ENCODE measurements at places on chromosomes 2 and 18.

DNA sequence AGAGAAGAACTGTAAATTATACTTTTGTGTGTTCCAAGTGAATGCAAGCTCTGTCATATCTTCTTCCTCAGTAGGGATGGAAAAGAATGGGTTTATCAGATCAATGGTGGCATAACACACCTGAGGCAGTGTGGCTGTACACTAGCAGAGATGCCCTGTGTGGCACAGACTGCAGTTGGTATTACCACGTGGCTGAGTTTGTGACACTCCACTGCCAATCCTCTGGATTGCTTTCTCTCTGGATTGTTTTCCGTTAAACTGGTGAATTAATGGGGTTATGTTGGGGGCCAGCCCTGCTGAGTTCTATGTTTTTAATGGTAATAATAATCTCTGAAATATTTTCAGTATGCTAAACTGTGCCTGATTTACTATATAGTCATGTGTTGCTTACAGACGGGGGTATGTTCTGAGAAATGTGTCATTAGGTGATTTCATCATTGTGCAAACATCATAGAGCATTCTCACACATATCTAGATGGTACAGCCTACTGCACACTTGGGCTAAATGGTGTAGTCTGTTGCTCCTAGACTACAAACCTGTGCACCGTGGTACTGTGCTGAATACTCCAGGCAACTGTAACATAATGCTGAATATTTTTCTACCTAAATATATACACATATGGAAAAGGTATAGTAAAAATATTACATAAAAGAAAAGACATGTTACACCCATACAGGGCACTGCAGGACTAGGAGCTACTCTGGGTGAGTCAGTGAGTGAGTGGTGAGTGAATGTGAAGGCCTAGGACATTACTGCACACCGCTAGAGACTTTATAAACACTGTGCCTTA, 84.7 kb upstream of the ST6GAL2 start:
- no peak for DNase-seq

- DNase-seq: no peak
Observed at GRCh38 chr2:10220902-10221391, 81.8 kb upstream of the HPCAL1 start.

GRCh38 chr2:84897773-84898172, 7.7 kb upstream of the TMSB10 start:
- no peak for DNase-seq

DNA sequence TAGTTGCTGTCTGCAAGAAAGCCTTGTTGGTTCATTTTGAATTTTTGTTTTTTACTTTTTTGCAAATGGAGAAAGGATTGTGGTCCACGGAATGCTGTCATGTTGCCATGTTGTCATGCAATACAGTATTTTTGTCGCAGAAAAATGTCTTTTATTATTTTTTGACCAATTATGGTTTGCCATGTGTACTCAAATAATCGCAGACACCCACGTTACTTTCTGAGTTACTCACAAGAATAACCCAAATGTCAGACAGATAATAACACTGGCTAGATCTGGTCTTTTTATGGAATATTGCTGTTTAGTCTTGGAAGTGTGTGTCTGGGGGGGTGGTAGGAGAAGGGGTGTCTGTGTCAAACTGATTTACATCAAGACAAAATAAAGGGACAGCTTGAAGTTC, 188.9 kb downstream of the LTBP1 start:
- DNase-seq: no peak

- DNase-seq: no peak
Observed at GRCh38 chr2:70684846-70685622, 83.0 kb downstream of the ADD2 start.

- no peak for DNase-seq
Observed at GRCh38 chr18:39434223-39434920, 1868.8 kb upstream of the CELF4 start.

DNA sequence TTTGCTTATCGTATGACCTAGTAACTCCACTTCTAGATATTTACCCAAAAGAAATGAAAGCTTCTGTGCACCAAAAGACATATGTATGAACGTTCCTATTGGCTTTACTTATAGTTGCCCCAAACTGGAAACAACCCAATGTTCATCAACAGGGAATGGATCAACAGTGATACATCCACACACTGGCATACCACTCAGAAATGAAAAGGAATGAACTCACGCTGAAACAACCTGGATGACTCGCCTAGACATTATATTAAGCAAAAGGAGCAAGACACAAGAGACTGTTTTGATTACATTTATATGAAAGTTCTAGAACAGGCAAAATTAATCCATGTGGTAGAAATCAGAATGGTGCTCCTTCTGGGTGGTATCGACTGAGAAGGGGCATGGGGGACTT, 18.9 kb downstream of the ADRA2B start:
- no peak for DNase-seq

Data from nucleus accumbens (tissue), 56 donors.